ENCODE measurements at places on chromosomes 13 and 19.

DNA sequence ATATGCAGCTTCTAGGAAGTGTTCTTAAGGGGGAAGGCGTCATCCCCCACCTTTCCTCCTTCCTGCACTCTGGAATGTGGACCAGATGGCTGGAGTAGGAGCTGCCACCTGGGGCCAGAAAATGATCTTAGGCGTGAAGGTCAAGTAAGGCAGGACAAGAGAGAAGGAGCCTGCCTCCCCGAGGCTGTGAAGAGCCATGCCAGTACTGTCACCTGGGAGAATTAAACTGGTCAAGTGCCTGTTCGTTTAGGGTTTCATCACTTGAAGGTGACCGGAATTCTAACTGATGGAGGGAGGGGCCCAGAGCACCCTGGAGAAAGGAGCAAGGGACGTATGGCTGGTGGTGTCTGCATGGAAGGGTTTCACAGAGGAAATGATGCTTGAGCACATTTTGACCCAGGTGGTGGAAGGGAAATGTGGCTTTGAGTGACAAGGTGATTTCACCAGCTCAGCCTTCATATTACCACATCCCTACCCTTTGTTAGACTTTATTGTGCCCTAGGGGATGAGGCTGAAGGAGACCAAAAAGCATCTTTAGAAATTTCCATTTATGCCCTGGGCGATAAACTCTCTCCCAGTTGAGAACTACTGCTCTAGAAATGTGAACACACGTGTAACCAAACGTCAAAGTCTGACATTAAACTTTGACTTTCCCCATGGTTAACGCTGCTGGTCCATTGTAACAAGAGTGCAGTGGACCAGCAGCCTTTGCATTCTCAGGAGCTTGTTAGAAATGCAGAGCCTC is 37.5 kb downstream of the PPP2R1A start:
- DNase-seq = no peak

GRCh38 chr13:82681535-82681934 is 1200.7 kb downstream of the SLITRK1 start:
- no peak for DNase-seq

DNA sequence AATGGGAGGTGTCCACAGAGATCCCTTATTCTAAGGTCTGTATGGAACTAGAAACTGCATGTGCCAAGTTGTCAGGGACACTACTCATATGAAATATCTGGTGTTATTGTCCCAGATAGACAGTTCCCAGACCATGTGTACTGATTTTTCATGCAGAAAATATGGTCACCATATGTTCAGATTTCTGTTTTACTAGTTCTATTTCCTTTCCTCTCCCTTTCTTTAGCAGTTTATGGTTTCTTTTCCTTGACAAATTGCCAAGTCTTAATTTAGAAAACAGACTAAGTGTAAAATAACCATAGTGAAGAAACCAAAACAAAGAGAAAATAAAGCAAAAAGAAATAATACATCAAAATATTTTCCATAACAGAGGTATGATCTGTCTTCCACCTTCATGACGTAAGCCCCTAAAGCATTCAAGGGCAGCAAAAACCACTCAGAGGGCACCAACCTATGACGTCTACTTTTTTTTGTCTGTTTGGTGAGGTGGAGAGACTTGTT is 248.5 kb downstream of the KCTD12 start:
- DNase-seq = no peak

GRCh38 chr13:52003541-52003940 is 7.7 kb downstream of the ATP7B start:
- no peak for DNase-seq

DNA sequence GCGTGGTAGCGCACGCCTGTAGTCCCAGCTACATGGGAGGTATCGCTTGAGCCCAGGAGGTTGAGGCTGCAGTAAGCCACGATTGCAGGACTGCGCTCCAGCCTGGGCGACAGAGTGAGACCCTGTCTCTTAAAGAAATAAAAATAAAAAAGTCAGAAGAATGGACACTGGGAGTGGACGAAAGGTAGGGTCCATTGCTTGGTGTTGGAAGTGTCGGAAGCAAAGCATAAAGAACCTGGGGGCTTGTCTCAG is 392 bp upstream of the ARHGAP33 start:
- DNase-seq = no peak

DNA sequence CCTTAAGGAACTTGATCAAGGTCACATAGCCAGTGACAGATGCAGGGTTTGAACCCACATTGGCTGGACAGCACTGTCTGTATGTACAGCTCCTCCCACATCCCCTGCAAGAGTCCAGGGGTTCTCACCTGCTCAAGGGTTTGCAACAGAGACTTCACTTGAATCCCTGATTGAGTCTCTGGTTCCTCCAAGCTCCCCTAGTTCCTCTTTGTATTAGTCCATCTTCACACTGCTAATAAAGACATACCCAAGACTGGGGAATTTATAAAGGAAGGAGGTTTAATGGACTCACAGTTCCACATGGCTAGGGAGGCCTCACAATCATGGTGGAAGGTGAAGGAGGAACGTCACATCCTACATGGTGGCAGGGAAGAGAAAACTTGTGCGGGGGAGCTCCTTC is 72.8 kb upstream of the CLDN10 start:
- no peak for DNase-seq

DNA sequence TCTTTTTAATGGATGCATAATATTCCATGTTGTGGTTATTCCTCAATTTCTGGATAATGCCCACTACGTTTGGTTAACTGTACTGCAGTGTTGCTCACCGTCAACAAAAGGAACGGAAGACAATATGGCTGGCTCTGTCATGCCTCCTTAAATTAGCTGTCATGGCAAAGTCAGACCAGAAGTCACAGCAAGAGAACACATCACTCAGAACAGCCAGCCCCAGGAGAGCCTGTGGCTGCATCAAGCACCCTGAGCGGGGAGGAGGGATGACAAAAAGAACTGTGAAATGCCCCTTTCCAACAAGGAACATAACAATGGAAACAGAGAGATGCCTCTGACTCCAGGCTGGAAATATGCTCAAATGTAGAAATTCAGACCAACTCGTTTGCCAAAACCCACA is 366.0 kb upstream of the ZNF507 start:
- no peak for DNase-seq

DNA sequence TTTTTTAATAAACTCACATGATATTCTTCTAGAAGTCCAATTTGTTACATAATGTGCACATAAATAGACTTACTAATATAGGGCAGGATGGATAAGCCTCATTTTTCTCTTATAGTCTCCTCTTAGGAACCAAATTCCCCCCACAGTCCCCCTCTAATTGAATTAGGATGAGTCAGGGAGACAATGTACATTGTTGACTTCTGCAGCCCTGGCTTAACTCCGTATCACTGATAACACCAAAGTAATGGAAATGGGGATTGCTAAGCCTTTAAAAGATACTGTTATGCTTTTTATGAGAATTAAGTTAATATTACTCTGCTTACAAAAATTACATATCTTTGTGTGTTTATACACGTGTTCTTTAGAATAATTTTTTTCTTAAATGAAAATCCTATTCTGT is 5.1 kb upstream of the PCDH9 start:
- DNase-seq = no peak

GRCh38 chr13:80571346-80572307 is 230.7 kb upstream of the SPRY2 start:
- no peak for DNase-seq

- DNase-seq = no peak
Measured at GRCh38 chr13:106118996-106119395, 416.5 kb downstream of the EFNB2 start.

DNA sequence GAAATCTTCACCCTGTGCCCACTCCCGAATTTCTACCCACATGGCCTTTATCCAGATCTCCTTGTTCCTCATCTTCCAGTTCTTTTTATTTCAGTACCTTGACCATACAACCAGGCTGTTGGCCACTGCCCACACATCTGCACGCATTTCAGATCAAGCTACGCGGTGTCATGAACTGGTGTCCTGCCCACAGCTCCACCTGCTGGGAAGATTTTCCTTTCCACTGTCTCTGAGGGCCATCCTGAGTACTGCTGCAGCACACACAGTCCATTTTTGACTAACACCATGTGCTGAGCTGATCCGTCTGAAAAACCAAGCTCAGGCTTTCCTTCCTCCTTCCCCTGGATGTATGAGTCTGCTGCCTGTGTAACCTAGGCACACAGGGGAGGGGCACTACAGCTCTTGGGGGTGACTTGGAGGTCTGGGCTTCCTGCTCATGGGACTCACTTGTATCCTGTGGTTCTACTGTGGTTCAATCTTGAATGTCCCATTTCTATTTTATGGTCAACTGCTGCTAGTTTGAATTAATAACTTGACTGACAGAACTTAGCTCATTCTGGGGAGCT is 71.9 kb downstream of the WASF3 start:
- DNase-seq = peak; percentile 4

DNA sequence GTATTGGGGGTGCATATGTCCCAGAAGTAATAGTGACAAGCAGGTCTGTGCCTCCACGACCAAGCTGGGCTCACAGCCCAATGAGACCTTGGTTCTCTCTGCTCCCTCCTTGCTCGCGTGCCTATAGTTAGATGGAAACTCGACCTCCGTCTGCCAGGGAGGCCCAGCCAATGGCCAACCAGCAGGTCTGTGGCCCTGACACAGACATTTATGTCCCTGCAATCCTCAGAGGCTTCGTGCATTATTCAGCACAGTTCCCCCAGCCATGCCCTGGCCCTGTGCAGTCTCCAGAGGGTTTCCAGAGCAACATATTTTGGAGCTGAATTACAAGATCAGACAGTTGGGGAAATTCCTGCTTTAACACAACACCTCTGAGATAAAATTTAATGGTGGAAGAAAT is 105.1 kb downstream of the UQCRFS1 start:
- no peak for DNase-seq

GRCh38 chr19:33194886-33195644 is 935 bp downstream of the LRP3 start:
- DNase-seq = no peak

DNA sequence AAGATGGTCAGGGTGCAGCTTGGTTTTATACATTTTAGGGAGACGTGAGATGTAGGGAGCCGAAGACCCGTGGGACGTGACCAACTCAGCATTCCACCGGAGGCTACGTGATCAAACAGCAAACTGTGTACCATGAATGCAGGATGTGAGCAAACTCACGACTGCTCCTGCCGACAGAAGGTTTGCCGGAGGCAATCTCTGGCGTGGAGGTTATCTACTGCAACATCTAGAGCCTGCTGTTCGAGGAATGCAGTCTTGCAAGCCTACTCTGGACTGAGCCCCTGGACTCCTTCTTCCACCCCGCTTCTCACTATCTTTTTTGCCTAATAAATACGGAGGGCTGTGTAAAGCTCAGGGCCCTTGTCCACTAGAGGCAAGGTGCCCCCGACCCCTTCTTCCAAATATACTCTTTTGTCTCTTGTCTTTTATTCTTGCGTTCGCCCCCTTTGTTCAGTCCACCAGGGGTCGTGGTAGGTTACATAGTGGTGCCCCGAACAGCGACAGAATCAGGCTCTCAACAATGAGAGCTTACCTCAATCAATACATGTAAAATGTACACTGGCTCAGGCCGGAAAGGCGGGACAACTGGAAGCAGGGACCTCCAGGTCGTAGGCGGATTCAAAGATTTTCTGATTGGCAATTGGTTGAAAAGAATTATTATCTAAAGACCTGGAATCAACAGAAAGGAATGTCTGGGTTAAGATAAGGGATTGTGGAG is 8.9 kb upstream of the OR1I1 start:
- DNase-seq = peak; percentile 4

DNA sequence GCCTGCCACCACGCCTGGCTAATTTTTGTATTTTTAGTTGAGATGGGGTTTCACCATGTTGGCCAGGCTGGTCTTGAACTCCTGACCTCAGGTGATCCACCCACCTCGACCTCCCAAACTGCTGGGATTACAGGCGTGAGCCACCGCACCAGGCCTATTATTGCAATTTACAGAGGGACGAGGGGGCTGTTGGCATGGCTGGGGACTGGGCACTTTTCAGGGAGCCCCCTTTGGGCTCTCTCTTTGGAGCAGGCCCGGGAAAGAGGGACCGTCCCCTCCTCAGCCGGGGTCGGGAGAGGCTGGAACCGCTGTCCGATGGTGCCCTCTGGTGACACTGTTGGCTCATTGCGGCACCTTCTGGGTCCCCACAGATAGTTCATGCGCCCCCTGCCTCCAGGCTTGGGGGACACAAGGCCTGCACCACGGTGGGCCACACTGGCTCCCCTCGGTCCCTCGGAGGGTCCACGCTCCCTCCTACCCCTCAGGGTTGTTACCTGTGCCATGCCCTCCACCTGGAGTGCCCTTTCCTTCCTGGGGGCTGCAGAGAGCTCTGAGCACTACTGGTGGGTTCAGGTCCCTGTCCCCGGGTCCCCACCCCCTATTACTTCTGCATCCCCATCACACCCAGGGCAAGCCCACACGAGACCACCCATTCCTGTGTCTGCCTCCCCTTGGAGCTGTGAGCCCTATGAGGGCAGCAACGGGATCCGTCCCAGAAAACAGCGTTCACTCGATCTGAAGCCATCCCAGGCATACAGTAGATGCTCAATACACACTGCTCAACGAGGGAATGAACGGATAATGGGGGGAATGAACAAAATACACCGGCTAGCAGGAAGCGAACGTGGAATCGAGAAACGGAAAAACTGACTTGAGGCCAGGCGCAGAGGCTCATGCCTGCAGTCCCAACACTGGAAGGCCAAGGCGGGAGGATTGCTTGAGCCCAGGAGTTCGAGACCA is 12.5 kb downstream of the FEM1A start:
- peak; percentile 83 for DNase-seq

DNA sequence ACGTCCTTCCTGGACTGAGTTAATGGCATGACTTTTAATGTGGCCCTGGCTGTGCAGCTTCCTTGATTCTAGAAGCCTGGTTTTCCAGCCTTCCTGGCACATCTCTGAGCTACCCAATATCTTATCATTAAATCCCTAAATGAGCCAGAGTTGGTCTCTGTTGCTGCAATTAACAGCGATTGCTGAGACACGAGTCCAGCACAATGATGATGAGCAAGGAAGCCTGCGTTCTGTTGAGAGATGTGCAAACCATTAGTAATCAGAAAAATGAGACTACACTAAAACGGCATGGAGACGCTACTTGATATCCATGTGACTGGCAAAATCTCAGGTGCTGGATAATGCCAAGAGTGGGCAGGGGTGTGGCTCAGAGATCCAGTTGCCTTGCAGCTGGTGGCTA is 26.2 kb downstream of the GPR42 start:
- no peak for DNase-seq

GRCh38 chr19:7470540-7471305 is 18.1 kb downstream of the PEX11G start:
- DNase-seq = no peak

GRCh38 chr13:106561551-106562170 is 6.3 kb downstream of the ARGLU1 start:
- DNase-seq = peak; percentile 75

DNA sequence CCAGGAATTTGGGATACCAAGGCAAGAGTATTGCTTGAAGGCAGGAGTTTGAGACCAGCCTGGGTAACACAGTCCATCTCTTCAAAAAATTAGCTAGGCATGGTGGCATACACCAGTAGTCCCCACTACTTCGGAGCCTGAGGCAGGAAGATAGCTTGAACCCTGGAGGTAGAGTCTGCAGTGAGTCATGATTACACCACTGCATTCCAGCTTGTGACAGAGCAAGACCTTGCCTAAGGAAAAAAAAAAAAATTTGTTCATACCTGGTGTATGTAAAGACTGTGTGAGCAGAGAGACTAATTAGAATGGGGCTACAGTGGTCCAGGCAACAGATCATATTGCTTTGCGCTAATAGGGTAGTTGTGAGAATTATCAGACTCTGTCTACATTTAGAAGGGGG is 778.3 kb upstream of the PCDH20 start:
- DNase-seq = no peak

GRCh38 chr13:19183676-19184075 is 2.1 kb upstream of the TUBA3C start:
- DNase-seq = no peak
